ENCODE measurements at places on chromosomes 11 and 22.

DNA sequence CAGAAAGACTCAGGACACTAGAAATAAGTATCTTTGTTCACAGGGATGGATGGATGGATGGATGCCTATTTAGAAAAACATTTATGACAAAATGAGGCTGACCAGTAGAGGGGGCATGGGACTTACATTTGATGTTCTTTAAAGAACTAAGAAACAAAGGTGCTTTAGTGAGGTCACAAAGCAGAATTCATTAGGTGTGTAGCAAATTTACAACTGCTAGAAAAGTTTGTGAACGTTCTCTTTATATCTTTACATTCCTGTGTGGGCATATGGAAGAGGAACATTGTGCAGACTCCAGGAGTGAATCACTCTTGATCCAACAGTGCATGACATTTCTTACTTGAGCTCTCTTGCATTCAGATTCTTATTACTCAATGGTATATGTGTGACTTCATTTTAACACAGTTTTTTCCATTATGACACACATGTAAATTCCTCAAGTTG, 15.8 kb upstream of the SIK2 start:
- peak; percentile 73 for DNase-seq

DNA sequence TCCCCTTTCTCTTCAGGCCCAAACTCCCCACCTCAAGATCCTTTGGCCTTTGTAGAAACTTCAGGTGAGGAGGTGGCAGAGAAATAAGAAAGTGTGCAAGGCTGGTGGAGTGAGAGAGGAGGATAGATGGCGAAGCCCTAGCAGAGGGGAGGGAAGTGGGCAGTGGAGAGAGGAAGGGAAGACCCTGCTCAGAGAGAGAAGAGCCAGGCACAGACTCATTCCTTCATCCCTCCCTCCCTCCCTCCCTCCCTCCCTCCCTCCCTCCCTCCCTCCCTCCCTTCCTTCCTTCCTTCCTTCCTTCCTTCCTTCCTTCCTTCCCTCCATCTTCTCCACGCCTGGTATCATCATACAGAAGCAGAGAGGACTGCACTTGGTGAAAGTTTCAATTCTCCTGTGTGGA, 21.0 kb downstream of the RTN4RL2 start:
- no peak for DNase-seq

GRCh38 chr11:2666828-2667570, 32.8 kb downstream of the KCNQ1OT1 start:
- no peak for DNase-seq

DNA sequence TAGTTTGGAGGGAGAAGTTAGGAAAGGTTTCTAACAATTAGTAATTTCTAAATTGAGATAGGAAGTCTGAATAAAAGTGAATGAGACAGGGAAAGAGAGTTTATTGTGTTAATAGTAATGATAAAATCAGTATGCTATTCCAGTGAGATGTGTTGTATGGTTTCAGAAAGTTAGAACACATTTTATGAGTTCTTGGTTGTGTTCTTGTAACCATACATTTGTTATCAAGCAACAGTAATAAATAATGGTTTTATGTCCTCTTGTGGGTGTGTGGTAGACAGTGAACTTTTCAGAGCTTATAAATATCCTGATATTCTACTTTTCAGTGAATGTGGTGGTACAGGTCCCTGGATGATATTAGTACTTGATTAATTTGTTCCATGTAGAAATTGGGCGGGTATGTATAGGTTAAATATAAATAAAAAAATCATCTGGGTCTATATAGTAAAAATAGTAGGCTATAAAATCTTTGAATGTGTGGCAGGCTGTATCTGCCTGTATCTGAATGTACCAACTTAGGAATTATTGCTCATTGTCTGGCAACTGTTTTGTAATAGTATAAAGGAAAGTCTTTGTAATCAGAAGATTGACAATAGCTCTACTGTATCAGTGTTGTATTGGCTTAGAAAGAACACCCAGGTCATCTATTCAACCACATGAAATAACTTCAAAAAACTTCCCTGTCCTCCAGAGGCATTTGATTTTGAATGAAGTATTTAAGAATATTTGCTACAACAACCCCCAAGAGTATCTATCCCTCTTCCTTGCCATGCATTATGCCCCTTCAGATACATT, 54.8 kb downstream of the UVRAG start:
- DNase-seq, result no peak

- peak; percentile 49 for DNase-seq
These were observed 935 bp downstream of the QSER1 start for GRCh38 chr11:32893343-32894148.

DNA sequence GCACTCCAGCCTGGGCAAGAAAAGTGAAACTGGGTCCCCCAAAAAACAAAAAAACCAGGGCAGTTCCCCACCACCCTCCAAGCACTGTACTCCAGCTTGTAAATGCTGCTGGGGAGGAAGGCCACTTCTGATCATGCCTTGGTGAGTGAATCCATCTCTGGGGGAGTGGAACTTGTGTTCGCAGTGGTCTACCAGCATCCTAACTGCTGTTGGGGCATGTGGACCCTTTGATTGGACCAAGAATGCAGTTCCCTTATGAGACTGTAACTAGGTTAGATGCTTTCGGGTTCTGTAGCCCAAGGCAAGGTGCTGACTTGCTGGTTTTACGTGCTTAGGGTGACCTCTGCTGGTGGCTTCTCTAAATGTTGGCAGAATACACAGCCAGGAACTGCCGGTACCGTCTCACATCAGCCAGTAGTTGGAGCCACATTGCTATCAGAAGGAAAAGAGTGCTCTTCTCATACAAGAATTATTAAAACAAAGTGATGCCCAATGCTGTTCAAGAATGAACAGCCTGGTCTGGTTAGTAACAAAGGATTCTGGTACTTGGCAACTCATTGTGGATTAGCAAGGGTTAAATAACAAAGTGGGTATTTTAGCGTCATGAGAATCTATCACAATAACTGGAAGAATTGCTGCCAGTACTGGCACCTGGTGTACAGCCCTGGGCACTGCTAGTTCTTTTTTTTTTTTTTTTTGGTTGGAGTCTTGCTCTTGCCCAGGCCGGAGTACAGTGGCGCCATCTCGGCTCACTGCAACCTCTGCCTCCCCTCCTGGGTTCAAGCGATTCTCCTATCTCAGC, 13.0 kb downstream of the EIF1AD start:
- peak; percentile 95 for DNase-seq

GRCh38 chr11:70399681-70400112, 1.4 kb downstream of the CTTN start:
- DNase-seq, result peak; percentile 32

DNA sequence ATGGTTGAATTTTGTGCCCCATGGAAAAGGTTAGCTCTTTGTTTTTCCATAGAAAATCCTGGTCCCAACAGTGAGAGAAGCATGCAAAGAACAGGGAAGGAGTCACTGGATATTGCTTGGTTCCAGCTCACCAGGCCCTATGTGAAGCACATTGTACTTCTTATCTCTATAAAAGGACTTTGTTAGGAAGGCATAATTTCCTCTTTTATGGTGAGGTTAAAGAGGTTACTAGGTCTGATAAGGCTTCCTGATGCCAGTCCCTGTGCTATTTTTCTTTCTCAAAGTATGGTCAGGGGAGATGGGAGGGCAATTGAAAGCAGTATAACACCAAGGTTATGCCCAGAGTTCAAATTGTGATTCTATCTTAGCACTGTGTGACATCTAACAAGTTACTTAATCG, 162.6 kb downstream of the KIF18A start:
- DNase-seq, result no peak

- DNase-seq, result no peak
These were observed 44.6 kb upstream of the RIC3 start for GRCh38 chr11:8213376-8213775.

DNA sequence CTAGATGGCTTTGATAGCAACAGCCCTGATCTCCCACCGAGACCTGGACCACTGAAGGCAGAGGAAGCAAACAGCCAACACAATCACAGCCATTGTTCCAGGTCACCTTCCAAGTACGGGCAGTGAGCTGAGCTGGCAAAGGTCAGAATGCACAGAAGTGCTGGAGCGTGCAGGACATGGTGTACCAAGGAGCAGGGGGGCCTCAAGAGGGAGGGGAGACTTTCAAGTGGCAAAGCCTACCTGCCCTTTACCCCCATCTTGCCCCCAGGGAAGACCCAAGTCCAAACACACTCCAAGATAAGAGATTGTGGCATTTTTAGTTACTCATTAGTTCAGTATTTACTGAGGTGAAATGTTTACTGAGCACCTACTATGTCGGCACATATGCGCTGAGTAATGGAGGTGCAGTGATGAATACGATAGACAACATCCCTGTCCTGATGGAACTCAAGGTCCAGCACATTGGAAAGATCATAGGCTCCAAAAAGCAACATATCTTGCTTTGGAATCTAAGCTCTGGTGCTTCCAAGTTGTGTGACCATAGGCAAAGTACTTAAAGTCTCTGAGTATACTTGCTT, 26.0 kb upstream of the TTC12 start:
- no peak for DNase-seq

DNA sequence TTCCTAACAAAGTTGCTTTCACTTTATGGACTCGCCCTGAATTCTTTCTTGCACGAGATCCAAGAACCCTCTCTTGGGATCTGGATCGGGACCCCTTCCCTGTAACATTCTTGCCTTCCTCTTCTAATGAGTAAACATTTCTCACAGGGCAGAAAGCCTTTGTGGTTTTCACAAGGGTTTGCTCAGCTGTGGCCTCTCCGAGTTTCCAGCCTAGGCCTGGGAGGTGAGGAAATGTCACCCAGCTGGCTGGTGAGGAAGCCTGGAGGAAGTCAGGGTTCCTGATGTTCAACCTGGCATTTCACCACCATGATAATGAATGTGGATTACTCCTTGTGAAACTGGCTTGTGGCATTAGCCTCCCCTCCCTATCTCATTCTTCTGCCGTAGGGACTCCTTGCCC, 224.9 kb downstream of the DSCAML1 start:
- no peak for DNase-seq

All from CD4-positive, alpha-beta T cell treated with Interleukin-4 for 1 hour (primary cell).